ENCODE measurements at places on chromosomes 7 and 10.

DNA sequence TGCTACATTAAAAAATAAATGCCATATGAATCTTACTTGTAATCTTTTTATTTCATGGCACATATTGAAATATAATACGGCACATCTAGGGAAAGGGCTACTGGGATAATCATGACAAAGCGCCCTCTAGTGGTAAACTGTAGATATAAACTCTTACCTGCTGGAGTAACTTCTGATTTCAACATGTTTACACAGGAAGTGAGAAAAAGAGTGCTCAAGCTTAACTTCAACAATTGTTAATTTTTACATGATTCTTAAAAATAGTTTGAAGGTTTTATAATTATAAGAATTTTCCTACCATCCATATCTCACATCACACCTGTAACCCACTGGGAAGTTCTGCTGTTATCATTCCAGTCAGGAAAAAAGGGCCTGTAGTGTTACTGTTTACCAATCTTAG lies 2.0 kb upstream of the HEPACAM2 start:
- H3K27ac ChIP-seq: no peak overlapping the region
- no peak overlapping the region for H3K4me3 ChIP-seq
- H3K36me3 ChIP-seq: no peaks in the 10 kb centered on the region

GRCh38 chr10:79295563-79295962 lies 51.7 kb upstream of the PPIF start:
- no peaks in the 10 kb centered on the region for H3K27me3 ChIP-seq
- peaks cover 7% of the 10 kb centered on the region for H3K36me3 ChIP-seq
- no peak for DNase-seq
- H3K4me1 ChIP-seq: no peaks in the 10 kb centered on the region
- no peak overlapping the region for H3K27ac ChIP-seq
- H3K4me3 ChIP-seq: no peak overlapping the region

DNA sequence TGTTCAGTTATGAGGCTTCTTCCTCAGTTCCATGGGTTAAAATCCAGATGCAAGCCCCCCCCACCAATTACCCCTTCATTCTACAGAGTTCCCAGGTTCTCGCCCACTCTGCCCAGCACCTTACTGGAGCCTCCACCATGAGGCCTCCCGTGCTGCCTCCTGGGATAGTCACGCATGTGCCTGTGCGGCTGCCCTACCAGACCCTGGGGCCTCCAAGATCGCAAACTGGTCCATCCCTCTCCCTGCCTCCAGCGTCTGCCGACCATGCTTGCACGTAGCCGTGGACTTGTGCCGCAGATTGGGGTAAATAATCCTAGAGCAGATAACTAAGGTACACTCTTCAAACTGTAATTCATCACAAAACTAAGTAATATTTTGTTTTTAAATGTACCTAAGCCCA lies 611.2 kb downstream of the PTPRN2 start:
- no peaks in the 10 kb centered on the region for H3K4me1 ChIP-seq
- H3K36me3 ChIP-seq: no peaks in the 10 kb centered on the region
- H3K27me3 ChIP-seq: peaks cover 23% of the 10 kb centered on the region
- DNase-seq: no peak

DNA sequence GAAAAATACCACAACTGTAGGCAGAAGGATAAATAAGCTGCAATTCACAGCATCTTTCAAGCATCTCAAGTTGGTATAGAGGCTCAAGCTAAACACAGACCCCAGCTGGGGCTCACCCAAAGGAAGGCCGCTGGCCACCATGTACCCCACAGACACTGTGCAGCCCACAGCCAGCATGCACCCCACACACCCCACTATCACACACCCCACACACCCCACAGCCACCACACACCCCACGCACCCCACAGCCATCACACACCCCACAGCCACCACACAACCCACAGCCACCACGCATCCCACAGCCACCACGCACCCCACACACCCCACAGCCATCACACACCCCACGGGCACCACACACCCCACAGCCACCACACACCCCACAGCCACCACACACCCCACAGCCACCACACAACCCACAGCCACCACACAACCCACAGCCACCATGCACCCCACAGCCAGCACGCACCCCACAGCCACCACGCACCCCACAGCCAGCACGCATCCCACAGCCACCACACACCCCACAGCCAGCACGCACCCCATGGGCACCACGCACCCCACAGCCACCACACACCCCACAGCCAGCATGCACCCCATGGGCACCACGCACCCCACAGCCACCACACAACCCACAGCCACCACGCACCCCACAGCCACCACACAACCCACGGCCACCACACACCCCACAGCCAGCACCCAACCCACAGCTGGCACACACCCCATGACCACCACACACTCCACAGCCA lies 214.7 kb downstream of the DNAJB6 start:
- no peak overlapping the region for H3K4me3 ChIP-seq
- peaks cover 91% of the 10 kb centered on the region for H3K27me3 ChIP-seq
- H3K27ac ChIP-seq: no peak overlapping the region
- no peaks in the 10 kb centered on the region for H3K4me1 ChIP-seq
- no peaks in the 10 kb centered on the region for H3K36me3 ChIP-seq
- DNase-seq: no peak

DNA sequence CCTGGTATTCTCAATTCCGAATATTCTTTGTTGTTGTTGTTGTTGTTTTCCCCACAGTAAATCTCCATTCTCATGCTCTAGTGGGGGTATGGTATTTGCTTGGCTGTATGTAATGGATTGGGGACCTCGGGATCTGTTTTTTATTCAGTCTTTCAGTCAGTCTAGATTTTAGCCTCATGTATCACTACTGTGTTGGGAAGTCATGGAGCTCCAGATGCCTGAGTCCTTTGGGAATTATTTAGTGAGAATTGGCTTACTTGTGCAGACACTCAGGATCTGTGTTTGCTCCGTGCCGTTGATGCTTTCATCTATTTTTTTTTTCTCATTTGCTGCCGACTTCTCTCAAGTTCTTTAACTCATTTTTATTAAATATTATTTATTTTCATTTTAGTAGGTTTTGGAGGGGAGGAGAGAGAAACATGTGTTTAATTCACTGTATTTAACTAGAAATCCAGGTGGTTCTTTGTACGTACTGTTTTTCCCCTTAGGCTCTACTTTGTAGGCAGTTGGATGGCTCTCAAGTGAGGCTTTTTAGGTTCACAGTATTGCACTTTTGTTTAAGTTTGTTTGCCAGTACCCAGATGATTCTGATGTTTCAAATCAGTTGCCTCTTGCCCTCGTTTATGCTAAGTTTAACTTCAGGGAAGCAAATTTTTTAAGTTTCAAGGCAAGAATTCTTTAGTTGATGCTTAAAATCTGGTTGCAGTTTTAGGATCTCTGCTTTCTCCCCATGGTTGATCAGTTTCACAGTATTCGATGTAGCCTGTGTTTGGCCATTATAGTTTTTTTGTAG lies 36.9 kb downstream of the ZNRF2 start:
- peak overlapping the region; percentile 59 for H3K4me3 ChIP-seq
- peaks cover 24% of the 10 kb centered on the region for H3K4me1 ChIP-seq
- H3K36me3 ChIP-seq: no peaks in the 10 kb centered on the region
- peak overlapping the region; percentile 80 for H3K27ac ChIP-seq
- H3K27me3 ChIP-seq: no peaks in the 10 kb centered on the region

Measured in MM.1S (cell line).